GM23248 (cell line): ENCODE measurements at places on chromosomes 5 and 9. TPM values are rescaled to one million over a fixed set of nuclear protein-coding genes. Genes with fewer than 3 reads are reported as not detected.

DNA sequence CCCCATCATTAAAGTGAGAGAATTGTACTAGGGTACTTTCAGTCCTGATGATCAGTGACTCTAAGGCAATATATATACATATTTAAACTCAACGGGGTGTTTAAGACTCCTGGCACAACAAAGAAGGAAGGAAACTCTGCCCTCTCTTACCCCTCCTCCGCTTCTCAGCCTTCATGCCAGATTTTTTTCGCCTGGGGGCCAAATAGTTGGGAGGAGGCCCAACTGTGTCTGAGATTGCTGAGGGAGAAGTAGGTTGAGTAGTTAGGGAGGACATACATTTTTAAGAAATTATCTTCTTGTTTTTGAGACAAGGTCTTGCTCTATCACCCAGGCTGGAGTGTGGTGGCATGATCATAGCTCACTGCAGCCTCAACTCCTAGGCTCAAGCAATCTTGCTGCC, 127.7 kb upstream of the SHB start:
- DNase-seq = no peak

GRCh38 chr5:146039420-146039819, 66.0 kb downstream of the PLAC8L1 start:
- no peak for DNase-seq

- peak; percentile 85 for DNase-seq
These were observed 88.4 kb upstream of the TNFSF8 start for GRCh38 chr9:115018547-115019435.

DNA sequence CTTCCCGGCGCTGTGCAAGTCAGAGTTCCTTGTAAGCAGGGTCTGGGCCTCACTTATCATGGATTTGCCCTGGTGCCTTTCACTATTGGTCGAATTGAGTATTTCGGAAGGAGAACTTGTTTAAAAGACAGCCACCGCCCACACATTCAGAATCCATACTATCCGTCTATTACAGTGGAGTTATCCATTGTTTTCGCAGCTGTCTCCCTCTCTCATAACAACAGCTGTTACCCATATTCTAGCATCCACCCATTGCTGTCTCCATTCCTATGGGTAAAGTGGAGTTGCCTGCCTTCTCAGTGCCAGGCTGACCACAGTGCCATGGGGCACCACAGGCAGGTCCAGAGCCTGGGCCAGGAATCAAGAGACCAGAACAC, 20.2 kb downstream of the FAXDC2 start:
- DNase-seq = no peak

The N4BP3 gene
- 0.09 and 0.16 TPM in 2 replicates for polyA plus RNA-seq

DNA sequence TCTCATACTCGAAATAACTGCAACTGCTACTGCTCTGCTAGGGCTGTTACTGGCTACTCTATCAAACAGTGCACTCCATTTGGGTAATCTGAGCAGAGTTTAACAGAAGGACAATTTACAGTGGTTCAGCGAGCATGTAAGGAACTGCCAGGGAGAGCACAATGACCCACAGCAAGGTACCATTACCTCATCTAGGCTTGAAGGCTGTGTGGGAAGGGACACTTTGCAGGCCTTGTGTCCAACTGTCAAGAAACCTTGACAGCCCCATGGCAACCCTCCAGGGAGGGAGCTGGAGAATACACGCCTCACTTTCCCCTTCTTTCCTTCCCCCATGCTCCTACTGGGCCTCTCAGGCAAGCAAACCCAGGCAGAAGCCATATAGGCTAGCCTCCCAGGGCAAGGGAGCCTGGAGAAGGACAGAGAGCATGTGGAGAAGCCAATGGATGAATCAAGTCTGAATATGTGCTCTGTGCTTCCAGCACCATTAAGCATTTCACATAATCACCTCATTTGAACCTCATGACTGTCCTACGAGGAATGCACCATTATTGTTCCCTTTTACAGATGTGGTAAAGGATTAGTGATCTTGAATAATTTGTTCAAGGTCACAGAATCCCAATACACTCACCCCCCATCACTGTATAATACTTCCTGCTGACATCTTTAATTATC, 49.9 kb upstream of the JAK2 start:
- peak; percentile 20 for DNase-seq

- no peak for DNase-seq
These were observed 378.4 kb upstream of the IRX4 start for GRCh38 chr5:2261004-2261703.

DNA sequence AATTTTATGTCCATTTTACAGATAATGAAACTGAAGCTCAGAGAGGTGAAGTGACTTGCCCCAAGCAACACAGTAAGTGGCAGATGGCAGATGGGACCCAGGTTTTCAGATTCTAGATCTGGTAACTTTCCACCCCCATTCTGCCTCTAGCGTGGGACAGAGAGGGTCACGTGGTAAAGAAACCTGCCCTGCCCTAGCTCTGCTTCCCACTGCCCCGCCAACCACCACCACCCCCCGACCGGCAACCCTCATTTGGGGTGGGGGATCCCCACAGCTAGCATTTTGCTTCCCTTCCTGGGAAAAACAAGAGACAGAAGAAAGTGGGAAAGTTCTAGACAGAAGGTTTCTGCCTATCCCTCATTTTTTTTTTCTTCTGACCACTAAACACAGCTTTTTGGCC, 172.5 kb downstream of the ACTL7B start:
- DNase-seq = no peak

DNA sequence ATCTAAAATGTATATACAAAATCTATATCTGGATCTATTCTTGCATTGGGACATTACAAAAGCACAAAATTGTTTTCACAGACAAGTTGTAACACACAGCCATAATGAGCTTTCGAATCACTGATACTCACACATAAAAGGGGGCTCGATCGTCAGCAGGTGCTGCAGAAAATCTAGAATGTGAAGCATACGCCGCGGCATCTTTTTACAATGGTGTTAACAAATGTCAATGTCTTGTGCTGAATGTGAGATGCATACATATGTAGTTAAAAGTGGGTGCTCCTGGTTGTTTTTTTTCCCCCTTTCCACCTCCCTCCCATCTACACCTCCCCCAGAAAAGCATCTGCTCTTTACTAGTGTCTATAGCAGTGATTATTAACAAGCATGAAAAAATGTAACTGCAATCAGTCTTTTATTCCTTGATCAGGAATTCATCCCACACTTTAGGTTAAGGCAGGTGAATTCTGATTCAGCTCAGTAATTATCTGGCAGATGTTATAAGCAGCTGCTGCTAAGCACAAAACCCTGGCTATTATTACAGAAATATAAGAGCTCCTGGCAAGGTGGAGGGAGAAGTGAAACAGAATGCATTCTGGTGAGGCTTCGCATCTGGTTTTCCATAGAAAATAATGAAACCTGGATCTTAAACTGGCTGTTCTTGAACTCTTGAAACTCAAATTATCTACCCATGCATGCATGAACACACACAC, 114.1 kb downstream of the MPDZ start:
- no peak for DNase-seq

DNA sequence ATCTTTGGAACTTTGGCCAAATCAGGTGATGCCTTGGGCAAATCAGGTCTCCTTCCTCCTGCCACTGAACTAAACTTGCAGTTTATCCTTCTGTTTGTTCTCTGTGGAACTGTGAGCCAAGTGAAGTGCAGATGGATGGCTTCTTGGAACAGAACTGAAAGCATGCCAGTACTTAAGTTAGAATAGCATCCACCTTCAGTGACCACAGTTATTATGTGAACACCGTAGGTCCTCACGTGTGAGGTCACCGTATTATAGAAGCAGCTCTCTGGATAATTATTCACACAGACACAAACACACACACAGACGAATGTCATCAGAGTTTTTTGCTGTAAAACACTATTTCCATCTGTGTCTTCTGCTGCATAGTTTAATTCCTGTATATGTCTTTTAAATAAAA, 162.6 kb downstream of the EFNA5 start:
- DNase-seq = no peak

The CCDC171 gene
- polyA plus RNA-seq = 0.96 and 0.99 TPM in 2 replicates

DNA sequence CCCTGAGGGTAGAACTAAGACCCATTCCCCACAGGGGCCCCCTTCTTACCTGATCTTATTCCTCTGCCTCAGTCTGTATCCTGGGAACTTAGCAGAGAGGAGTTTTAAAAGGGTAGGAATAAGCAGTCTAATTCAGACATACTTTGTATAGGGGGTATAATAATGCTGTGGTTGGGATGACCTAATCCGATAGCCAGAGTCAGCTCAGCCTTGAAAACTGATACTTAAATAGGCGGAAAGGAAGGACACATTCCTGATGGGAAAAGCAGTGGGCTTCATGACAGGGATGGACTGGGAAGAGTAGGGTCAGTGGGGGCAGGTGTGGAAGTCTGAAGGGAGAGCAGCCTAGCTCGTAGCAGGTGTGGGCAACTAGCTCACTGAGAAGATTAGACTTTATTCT, 52.2 kb upstream of the TESK1 start:
- peak; percentile 40 for DNase-seq

DNA sequence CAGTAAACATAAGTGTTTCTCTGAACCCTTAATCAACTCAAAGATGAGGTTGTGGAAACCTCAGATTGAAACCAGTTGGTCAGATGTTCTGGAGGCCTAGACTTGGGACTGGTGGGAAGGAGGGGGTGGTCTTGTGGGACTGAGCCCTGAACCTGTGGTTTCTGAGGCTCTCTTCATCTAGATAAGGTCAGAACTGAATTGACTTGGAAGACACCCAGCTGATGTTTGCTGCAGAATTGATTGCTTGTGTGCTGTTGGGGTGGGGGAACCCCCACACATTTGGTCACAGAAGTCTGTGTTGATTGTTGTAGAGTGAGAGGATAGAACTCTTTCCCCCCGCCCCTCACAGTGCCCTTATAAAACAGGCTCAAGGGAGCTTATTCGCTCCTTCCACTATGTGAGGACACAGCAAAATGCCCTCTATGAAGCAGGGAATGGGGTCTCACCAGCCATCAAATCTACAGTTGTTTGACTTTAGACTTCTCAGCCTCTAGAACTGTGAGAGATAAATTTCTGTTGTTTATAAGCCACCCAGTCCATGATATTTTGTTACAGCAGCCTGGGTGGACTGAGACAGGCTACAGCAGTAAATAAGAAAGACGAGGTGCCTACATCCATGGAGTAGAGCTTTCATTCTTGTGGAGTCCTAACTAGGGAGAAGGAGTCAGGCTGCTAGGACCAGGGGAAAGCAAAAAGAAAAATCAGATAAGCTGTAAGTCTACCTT, 25.7 kb upstream of the UGCG start:
- DNase-seq = no peak

DNA sequence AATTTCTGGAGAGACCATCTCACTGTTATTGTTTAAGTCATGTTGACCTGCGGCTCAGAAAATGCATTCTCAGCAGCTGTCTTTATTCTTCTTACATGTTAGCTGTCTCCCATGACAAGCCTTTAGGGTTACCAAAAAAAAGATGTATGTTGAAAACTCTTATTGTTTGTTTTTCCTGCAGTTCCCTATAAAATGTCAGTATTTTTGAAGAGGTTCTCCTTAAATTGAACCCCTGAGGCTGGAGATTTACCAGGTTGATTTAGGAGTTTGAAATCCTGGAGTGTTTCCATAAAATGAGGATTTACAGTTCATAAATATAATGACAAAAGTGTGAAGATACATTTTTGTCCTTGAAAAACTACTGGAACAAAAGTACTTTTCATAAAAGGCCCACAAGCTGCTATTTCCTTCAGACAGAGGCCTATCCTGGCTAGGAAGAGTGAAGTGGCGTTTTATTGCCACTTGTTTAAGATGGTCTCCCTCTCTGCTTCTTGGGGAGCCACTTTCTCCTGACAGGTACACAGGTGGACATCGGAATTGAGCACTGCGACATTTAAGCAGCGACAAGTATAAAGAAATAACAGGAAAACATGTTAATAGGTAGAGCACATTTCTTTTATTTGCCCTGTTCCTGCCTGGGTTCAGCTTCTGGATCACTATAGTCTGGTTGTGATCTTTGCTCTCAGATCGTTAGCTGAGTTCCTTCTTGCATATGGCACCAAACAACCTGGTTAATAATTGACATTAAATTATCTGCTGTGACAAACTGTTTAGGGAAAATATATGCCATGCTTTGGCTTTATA, 344.8 kb upstream of the RPS23 start:
- DNase-seq = no peak
